ENCODE measurements at places on chromosomes 1 and 21.

- no peak for DNase-seq
Observed at GRCh38 chr1:34794001-34794789, 1.4 kb downstream of the GJA4 start.

DNA sequence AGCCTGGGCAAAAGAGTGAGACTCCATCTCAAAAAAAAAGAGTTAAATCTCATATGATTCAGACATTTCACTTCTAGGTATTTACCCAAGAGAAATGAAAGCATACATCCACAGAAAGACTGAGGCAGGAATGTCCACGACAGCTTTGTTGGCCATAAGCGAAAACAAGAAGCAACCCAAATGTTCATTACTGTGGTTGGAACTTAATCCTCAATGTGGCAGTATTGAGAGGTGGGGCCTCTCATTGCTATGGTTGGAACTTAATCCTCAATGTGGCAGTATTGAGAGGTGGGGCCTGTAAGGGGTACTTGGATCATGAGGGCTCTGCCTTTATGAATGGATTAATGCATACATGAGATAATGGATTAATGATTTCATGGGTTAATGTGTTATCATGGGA, 15.2 kb downstream of the C21orf58 start:
- DNase-seq: no peak

GRCh38 chr1:6953907-6954364, 168.7 kb downstream of the CAMTA1 start:
- no peak for DNase-seq

GRCh38 chr21:26379561-26379960, 193.5 kb downstream of the CYYR1 start:
- no peak for DNase-seq

DNA sequence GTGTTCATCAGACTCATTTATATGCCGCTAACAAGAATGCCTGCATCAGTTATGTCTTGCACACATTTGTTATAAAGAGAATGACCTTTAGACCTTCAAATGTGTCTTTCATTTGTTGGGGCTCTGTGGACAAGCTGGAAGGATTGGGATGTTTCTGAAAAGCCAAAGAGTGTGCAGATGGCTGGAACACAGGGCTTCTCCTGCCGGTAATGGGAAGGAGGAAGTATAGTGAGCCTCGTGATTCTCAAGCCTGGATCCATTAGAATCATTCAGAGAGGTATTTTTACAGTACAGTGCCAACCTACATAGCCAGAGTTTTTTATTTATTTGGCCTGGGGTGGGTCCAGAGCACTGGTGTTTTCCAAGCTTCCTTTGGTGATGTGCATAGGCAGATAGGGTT, 40.6 kb upstream of the ATP1A1 start:
- DNase-seq: no peak
